ENCODE measurements at places on chromosomes 2 and 18. TPM values are rescaled to one million over a fixed set of nuclear protein-coding genes. Genes with fewer than 3 reads are reported as not detected.

CFAP210 gene
- 1.0 TPM for total RNA-seq

CDK15 gene
- not detected for total RNA-seq

C2orf78 gene
- total RNA-seq = not detected

LBX2 gene
- total RNA-seq = not detected

CRYGB gene
- not detected for total RNA-seq

RTKN gene
- 62.0 TPM for total RNA-seq

DYNAP gene
- not detected for total RNA-seq

ERBB4 gene
- 10.2 TPM for total RNA-seq

ATOH8 gene
- 6.9 TPM for total RNA-seq

FKBP1B gene
- 22.0 TPM for total RNA-seq

VWC2L gene
- total RNA-seq = 0.23 TPM

CD8A gene
- 0.54 TPM for total RNA-seq

ADRA2B gene
- total RNA-seq = 0.79 TPM

GRB14 gene
- 0.93 TPM for total RNA-seq

LINC00305 gene
- not detected for total RNA-seq

INHBB gene
- 0.14 TPM for total RNA-seq

CCBE1 gene
- 0.33 TPM for total RNA-seq

Data from neural crest cell (in vitro differentiated cells).